ENCODE measurements at places on chromosomes 6 and 20. TPM values are rescaled to one million over a fixed set of nuclear protein-coding genes. Genes with fewer than 3 reads are reported as not detected.

GRCh38 chr20:38249536-38250310 is 10.8 kb downstream of the KIAA1755 start:
- no peak for DNase-seq

- DNase-seq: no peak
These were observed 8.8 kb downstream of the CD109 start for GRCh38 chr6:73704798-73705197.

- DNase-seq: no peak
These were observed 21.9 kb upstream of the CD2AP start for GRCh38 chr6:47455533-47456209.

- peak; percentile 78 for DNase-seq
These were observed 20.2 kb downstream of the LEMD2 start for GRCh38 chr6:33768644-33769120.

GRCh38 chr6:106773996-106774629 is 144.7 kb downstream of the QRSL1 start:
- DNase-seq: peak; percentile 43

DNA sequence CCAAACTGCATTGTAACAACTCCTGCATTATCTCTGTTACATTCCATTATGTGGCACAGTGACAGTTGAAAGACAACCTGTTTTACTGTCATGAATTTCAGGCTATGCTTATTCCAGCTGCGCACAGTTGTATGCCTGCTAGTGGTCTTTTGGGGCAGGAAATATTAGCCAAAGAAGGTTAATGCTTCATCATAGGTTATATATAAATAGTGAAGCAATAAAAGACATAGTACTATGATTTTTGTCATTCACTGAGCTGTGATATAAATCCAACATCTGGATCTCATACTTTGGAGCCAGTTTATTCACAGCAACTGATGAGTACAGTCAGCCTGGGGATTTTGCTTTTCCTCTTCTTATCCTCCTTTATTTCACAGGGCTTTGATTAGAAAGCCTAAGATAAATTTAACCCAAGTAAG is 55.6 kb downstream of the FILIP1 start:
- no peak for DNase-seq

GRCh38 chr6:99495466-99495865 is 19.8 kb downstream of the USP45 start:
- no peak for DNase-seq

GRCh38 chr6:125471667-125472066 is 169.9 kb upstream of the HDDC2 start:
- DNase-seq: no peak

DNA sequence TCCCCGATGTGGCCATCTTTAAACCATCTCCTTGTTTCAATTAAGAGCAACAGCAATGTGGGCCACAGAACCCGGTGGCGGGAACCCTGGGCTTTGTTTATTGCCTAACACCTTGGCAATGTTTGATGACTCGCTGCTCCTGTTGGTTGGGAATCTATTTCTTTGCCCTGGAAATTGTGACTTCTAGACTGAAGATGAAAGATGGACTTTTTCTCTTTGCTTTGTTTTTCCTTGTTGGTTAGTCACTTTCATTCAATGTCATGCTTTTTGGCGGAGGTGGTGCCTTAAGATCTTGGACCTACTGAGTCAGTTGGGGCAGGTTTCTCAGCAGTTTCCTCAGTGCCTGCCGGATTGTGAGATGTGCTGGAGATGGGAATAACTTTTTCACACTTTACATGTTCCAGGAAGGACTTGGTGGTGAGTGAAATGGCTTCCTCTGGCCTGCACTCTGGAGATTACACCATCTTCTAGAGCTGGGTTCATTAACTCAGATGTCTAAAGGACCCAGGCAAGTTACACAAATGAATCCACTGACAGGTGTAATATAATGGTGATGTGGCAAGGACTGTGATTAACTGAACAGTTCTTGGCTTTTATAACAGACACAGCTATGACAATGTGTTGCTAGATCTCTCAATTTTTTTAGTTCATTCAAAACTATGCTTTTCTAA is 56.3 kb downstream of the TSHZ2 start:
- no peak for DNase-seq

GRCh38 chr6:42714098-42714761 is 8.2 kb downstream of the PRPH2 start:
- no peak for DNase-seq

DNA sequence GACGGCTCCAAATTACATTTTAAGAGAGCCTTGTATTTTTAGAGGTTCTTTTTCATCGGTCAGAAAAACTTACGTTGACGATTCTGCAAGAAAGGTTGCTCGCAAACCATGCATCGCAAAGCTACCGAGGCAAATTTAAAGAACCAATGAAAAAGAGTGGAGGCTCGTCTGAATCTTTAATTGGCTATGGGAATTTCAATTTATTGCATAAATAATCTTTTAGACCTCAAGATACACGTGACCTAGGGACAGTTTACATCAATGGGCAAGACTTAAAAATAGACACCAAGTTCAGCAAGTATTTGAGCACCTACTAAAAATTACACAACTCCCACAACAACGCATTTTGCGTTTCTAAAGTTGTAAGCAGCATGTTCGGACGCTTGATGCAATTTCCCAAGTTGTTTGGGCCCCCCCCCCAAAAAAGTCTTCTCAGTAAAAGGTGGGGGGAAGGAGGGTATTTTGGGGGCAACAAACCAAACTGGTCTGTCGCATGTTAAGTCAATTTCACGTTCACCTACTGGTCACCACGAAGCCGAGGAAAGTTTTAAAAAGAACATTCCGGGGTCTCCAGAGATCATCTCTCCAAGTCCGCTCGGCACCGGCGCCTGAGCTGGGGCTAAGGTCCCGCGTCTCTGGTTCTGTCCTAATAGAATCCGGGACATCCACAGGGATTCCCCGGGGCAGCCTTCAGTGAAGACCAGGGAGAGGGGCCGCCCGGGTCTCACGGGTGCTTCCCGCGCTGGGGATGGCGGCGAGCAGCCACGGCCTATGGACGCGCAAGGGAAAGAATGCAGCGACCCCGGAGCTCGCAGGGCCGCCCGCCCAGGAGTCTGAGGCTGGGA is 851 bp downstream of the SNX5 start:
- DNase-seq: no peak

DNA sequence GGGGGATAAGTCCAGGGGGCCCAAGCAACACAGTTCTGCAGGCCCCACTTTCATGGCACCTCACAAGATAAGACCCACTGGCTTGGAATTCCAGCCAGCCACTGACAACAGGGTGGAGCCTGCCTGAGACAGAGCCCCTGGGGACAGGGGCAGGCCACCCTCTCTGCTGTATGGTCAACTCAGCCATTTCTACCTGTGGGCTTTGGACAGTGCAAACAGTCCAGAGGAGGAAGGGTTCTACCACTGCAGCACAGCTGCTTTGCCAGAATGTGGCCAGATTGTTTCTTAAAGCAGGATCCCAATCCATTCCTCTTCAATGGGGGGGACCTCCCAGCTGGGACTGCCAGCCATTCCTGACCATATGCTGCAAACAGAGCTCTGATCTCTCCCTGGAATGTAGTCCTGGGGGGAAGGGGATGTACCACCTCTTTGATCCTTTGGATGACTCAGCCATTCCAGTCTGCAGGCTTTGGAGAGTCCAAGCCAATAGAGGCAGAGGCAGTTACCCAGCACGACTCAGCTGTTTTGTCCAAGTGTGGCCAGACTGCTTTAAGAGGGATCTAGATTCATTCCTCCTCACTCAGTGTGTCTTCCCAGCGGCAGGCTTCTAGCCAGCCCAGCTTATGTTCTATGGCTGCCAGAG is 842.2 kb downstream of the EPHA7 start:
- no peak for DNase-seq

- DNase-seq: no peak
These were observed 9.8 kb upstream of the TLDC2 start for GRCh38 chr20:36866164-36866563.

- no peak for DNase-seq
These were observed 94.6 kb downstream of the EPB41L2 start for GRCh38 chr6:130968476-130968875.

GRCh38 chr20:9517297-9518162 is 3.1 kb downstream of the LAMP5 start:
- no peak for DNase-seq

- DNase-seq: no peak
These were observed 44.3 kb downstream of the CPXM1 start for GRCh38 chr20:2756056-2756611.

GRCh38 chr20:44785768-44786167 is 24.6 kb downstream of the RIMS4 start:
- DNase-seq: no peak

- peak; percentile 10 for DNase-seq
These were observed 4.2 kb downstream of the SSTR4 start for GRCh38 chr20:23039136-23039875.

- DNase-seq: no peak
These were observed 32.7 kb upstream of the MCM3 start for GRCh38 chr6:52317211-52317610.

DNA sequence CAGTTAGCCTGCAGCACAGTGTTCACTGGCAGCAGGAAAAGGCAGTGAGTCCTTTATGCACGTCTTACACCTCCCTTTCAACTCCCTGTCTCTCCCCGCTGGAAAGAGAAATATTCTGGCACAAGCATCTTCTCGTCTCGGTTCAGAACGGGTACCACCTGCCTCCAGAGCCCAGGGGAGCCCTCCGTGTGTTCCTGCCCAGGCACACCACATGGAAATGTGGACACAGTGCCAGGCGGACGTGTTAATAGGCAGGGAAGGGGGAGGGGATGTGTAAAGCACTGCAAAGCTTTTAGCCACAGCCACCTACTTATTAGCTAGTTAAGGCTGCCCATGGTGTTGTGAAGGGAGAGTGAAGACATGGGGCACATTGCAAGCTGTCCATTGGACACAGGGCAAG is 219.7 kb downstream of the FARS2 start:
- DNase-seq: no peak

DNA sequence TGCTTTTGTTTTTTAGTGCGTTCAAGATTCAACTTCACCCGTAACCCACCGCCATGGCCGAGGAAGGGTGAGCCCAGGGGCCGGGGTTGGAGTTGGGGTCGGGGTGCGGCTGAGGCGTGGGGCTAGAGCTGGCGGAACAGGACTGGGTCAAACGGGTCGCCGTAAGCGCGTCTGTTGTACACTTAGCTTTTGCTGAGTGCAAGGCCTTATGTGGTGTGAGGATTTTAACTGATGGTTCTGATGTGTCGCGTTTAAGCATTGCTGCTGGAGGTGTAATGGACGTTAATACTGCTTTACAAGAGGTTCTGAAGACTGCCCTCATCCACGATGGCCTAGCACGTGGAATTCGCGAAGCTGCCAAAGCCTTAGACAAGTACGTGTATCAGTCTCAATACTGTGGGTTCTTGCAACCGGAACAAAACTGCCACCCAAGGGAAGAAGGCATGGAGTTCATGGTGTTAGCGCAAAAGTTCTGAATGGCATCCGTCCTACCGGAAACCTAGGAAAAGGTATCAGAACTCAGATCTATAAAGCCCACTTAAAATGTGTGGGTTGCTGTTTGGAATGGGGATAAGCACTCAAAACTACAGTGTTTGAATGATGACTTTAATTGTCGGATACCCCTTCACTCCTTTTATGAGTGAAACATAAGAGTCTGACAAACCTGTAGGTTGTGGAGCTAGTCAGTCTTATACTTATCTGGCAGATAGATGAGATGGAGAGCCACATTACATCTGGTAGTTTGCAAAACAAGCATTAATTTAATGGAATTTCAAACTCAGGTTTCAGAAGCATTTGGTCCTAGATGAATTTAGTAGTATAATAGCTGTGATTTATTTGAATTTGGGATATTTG is 574 bp downstream of the RPS12 start:
- DNase-seq: no peak

DNA sequence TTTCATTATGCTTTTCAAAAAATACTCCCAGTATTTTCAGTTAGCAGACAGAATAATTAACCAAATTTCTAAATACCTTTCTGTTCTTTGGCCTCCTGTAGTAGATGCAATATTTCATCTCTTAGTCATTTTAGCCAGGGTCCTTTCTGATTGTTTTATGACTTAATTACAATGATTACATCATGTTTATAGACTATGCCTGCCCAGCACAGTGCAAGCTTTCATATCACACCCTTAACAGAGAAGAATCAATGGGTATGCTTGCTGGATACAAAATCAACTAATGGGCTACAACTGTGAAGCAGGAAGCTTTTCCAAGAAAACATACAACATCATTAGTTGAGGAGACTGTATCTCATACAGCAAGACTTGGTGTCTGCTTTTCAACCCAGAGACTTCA is 119.8 kb upstream of the NRSN1 start:
- DNase-seq: no peak

- DNase-seq: no peak
These were observed 125.8 kb downstream of the C6orf118 start for GRCh38 chr6:165183496-165184140.

DNA sequence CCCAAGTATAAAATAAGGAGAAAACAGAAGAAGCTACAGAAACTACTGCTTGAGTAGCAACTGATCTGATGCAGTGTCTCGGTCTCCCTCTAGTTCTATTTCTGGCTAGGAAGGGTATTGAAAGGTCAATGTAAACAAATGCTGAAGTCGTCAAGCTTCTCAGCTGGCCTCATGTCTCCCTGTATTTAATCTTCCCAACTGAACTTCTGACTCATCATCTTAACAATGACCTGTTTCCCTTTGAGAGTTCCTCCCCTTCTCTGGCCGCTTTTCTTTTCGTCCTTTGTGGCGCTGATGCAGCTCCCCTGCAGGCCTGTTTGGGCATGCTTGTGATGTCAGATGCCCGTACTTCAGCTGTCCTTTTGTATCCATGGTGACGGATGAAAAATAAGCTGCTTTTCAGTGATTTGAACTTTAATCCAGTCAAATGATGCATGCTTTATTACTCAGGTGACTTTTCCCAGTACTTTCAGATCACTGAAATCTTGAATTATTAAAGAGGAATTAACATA is 7.8 kb upstream of the LCA5 start:
- DNase-seq: peak; percentile 50

DNA sequence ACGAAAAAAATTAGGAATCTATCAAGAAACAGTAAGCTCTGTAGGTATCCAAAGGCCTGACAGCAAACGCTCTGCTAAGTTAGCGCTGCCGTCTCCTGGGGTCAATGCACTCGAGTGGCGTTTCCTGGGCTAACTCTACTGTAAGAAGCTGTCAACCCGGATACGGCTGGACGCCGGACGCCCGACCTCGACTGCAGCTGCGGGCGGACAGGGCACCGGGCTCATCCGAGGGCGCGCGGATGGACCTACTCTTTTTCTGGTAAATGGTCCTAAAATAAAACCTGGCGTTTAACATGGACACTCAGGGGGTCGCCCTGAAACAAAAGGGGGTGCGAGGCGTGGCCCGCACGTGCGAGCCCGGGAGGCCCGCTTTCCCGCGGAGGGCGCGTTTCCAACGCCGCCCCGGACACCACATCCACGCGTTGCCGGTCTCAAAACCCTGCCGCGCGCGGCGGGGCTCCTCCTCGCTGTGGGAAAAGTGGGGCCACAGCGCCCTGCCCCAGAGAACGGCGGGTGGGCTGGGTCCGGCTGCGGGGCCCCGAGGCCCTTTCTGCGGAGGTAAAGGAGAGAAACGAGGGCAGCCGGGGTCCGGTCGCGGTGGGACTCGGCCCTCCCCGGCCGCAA is 537 bp downstream of the TCP1 start:
- peak; percentile 71 for DNase-seq

- DNase-seq: no peak
These were observed 138.1 kb downstream of the FARS2 start for GRCh38 chr6:5399391-5399790.

- no peak for DNase-seq
These were observed 22.7 kb upstream of the PRDM1 start for GRCh38 chr6:106063448-106063850.

The CUL7 gene
- total RNA-seq: 8.5 TPM

The PRDM13 gene
- total RNA-seq: not detected

The RPRD1B gene
- 22.8 TPM for total RNA-seq

The CRYBG1 gene
- total RNA-seq: 7.2 TPM

The PPP1R14C gene
- 0.08 TPM for total RNA-seq

The BEND6 gene
- not detected for total RNA-seq

The TUBB1 gene
- 0.25 TPM for total RNA-seq

The SYNDIG1 gene
- not detected for total RNA-seq
